ENCODE measurements at places on chromosomes 3 and 15.

DNA sequence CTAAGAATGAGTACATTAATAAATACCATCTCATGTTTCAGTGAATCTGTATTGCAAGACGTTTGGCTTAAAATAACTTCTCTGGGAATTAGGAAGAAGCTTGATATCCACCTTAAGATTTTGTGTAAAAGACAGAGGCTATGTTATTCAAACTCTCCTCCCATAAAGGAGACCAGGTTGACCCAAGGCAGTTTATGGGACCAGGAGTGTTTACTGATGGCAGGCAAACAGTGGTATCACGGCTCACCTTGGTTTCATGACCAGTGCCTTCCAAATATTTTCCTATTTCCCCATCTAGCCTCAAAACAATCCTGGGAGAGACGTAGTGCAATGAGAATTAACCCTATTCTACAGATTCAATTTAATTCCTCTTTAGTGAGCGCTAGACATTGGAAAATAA is 90.2 kb upstream of the SNTN start:
- no peaks in the 10 kb centered on the region for H3K27me3 ChIP-seq
- H3K36me3 ChIP-seq = no peaks in the 10 kb centered on the region
- no peak overlapping the region for H3K4me3 ChIP-seq
- no peak overlapping the region for H3K27ac ChIP-seq
- no peak for DNase-seq

GRCh38 chr3:171257251-171258203 is 202.7 kb downstream of the TNIK start:
- no peaks in the 10 kb centered on the region for H3K36me3 ChIP-seq
- no peak overlapping the region for H3K4me3 ChIP-seq
- no peak for DNase-seq
- H3K27me3 ChIP-seq = no peaks in the 10 kb centered on the region

DNA sequence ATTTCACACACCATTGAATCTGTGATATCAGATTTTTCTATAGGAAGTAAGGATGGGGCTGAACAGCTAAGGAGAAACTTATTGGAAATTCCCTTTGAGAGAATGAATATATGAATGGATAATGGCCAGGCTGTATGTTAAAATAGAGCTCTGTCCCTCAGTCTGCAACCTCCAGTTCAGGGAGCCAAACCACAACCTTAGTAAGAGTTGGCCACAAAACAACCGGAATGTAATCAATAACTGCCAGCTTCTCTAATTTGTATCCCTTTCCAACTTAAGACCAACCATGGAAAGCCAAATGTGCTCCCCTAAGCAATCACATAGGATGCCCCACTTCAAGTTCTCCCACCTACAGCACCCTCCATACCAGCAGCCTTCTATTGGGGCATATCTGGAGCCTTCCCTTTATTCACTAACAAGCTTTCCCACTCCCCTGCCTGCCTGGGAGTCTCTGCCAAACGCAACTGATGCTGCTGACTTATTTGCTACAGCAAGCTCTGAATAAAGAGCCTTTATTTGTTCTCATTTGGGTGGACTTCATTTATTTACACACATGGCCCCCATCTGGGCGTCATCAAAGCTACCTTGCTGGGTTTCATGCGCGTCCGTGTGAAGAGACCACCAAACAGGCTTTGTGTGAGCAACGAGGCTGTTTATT is 75.4 kb upstream of the LARS2 start:
- peaks cover 35% of the 10 kb centered on the region for H3K27me3 ChIP-seq
- H3K36me3 ChIP-seq = no peaks in the 10 kb centered on the region
- no peak for DNase-seq
- H3K4me3 ChIP-seq = no peak overlapping the region
- H3K27ac ChIP-seq = no peak overlapping the region

DNA sequence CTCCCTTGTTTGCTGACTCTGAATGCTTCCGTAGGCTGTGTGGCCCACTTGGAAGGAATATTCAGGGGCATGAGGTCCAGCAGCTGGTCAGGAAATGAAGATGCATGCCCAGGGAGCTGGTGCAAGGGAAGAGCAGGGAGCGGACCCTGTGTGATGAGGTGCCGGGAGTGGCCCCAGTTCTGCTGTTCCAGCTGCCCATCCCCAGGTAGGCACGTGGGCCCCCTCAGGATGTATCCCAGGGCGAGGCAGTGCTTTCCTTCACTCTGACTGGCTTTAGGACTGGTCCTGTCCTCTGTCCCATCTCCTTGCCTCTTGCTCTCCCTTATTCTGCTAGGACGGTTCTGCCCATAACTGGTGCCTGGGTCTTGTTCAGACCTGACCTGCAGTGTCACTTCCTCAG is 1.1 kb upstream of the FAM3D start:
- H3K27me3 ChIP-seq = no peaks in the 10 kb centered on the region
- no peak overlapping the region for H3K4me3 ChIP-seq
- DNase-seq = no peak
- H3K36me3 ChIP-seq = no peaks in the 10 kb centered on the region
- no peaks in the 10 kb centered on the region for H3K4me1 ChIP-seq
- no peak overlapping the region for H3K27ac ChIP-seq

DNA sequence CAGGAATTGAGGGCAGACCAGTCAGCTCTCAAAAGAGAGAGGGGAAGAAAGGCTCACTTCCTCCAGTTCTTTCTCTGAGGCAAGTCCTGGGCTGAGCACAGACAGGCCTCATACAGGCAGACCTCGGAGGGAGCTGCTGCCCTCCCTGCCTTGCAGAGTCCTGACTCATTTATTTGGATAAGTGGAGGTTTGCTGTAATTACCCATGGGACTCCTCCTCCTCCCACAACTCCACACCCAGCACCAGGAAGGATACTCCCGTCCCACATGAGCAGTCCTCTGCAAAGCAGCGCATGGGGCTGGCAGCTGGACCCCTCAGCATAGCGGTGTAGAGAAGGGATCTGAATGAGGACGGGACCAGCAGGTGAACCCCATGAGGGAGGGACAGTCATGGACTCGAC is 13.4 kb upstream of the SCN10A start:
- H3K4me3 ChIP-seq = no peak overlapping the region
- H3K27me3 ChIP-seq = no peaks in the 10 kb centered on the region
- DNase-seq = peak; percentile 92
- peaks cover 24% of the 10 kb centered on the region for H3K4me1 ChIP-seq
- no peaks in the 10 kb centered on the region for H3K36me3 ChIP-seq

Measured in osteoblast (primary cell).